CD4-positive, alpha-beta T cell treated with Interleukin-17A for 1 hour (primary cell): ENCODE measurements at places on chromosomes 5 and 9.

GRCh38 chr5:74408150-74409043, 232.1 kb downstream of the ENC1 start:
- no peak for DNase-seq

DNA sequence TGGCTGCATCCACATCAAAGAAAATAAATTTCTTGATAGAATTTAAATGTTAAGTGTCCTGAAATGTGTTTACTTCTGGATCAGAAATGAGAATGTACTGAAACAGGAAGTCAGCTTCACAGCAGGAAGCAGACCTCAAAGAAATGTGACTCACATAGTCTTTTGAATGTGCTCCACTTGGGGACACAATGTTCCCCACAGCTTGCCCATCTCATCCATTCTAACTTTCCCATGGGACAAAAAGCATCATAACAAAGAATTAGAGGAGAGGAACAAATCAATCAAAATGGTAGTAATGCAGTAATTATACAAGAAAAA, 85.7 kb downstream of the GRAMD2B start:
- peak; percentile 39 for DNase-seq

DNA sequence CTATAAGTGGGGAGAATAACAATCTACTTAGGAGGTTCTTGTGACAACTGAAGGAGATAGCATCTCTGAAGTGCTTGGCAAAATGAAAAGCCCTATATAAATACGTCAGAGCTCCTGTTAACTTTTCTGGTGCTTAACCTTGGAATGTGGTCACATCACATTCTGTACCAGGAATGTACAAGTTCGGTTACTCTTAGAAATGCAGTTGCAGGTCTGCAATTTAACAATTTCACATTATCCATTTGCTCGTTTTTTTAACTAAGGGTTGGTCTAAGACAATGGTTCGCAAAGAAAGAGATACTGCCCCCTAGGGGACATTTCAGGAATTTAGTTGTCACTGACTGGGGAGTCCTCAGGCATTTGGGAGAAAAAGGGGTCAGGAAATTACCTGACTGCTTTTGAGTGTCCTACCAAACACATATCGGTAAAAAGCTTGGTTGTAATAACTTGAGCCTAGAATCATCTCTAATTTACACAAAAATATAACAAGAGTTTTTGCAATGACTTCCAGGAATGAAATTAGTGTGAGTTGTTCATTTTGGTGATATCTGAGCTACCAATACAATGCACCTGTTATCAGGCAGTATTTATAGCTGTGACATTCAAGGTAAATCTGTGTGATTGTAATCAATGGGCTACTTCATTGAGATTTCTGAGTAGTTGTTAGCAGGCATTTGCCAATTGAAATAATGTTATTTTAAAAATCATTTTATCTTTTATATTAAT, 5.4 kb upstream of the HBEGF start:
- DNase-seq = peak; percentile 87

DNA sequence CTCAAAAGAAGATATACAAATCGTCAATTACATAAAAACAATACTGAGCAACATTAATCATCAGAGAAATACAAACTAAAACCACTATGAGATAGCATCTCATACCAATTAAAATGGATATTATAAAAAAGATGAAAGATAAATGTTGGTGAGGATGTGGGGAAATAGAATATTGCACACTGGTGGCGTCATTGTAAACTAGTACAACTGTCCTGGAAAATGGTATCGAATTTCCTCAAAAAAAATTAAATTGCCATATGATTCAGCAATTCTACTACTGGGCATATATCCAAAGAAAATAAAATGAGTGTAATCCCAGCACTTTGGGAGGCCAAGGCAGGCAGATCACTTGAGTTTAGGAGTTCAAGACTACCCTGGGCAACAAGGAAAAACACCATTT, 326.0 kb upstream of the FTMT start:
- no peak for DNase-seq

DNA sequence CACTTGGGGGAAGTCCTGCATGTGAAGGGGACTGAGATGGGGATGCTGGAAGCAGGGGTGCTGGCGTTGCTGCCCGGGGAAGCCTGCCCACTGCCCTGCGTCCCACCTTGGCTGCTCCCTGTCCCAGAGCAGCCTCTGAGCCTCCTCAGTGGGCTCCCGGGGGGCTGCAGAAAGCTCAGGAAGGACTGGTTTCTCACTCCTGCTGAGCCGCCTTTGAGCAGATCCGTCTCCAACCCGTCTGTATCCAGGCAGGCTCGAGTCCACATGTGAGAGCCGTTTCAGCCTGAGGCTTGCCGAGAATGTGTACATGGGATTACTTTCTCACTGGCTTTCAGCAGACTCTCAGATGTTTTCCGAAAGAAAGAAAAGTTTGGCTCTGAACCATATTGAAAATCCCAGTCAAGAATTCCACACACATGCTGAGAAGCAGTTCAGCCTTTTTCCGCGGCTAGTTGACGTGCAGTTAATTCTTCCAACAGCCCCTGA, 95.3 kb upstream of the COL5A1 start:
- DNase-seq = no peak

DNA sequence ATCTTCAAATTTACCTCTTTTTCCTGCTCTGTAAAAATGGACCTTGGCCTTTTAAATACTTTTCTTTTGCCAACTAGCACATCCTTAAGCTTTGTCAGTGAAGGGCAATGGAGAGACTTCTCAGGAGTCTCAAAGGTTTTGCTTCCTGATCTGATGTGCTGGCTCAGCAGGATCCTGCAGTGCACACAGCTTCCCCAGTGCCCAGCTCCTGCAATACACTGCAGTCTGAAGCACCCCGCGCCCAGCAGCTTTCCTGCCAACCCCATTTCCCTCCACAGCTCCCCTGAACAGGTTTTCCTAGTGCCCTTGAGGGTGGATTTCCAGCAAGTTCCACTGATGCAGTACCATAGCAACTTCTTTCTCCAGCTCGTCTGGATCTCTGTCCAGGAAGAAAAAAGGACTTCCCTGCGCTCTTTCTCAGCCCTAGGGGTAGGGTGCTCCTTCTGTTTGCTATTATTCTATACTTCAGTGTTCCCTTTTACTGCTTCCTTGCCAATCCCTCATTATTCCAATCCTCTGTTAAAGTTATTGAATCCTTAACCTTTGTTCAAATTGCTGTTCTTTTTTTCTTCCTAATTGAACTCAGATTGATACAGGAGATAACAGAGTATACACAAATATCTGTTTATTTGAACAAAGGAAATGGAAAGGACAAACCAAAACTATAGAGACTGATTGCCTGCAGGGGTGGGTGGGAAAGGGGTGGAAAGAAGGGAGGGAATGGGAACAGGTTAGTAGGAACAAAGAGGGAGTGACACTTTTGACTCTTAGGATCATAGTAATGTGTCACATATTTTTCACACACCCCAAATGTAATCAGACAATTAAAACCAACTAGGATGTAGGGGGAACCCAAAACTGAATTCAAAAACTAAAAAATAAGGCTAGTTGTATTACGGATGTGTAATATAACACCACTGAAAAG, 8.5 kb downstream of the SNAPC3 start:
- DNase-seq = no peak

DNA sequence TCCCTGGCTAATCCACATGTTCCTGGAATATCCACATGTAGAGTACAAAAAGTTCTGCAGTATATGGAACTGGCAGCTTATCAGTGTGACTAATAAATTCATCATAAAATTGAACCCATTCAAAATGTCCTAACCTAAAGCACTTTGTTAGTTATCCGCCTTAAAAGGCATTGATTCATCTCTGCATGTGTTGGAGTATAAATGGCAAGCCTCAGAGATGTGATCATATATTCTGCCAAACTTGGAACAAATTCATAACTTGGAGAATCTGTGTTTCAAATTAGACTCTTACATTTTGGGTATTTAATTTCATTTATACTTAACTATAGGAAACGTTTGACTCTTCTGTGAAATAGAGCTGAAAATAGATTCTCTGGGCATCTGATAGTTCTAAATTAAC, 25.2 kb upstream of the NREP start:
- DNase-seq = no peak

GRCh38 chr9:757246-757881, 84.1 kb upstream of the DMRT1 start:
- DNase-seq = peak; percentile 6

DNA sequence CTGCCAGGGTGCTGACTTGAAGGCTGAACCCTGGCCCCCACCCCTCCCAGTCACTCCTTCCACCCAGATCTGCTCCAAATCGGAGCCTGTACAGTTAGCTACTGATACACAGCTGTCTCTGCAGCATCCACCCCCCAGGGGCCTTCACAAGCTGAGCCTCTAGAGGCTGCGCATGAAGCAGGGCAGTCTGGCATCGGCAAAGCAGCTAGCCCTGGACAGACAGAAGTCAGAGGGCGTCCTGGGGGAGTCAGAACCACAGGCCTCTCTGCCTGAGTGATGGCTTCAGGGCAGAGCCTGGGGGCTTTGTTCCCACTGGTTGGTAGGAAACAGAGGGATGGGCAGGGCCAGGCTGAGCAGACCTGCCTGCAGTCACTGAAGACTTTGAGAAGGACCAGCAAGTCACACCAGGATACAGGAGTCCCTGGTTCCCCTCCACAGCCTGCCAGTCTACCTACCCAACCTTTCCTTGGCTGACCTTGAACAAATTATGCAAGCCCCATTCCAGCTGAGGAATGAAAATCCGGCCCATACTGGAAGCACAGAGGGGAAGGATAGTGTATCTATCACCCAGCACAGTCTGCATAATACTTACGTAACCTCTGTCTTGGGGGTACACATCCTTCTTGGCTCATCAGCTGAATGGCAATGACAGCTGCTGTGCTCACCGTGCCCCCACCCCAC, 8.8 kb downstream of the VDAC1 start:
- DNase-seq = no peak

DNA sequence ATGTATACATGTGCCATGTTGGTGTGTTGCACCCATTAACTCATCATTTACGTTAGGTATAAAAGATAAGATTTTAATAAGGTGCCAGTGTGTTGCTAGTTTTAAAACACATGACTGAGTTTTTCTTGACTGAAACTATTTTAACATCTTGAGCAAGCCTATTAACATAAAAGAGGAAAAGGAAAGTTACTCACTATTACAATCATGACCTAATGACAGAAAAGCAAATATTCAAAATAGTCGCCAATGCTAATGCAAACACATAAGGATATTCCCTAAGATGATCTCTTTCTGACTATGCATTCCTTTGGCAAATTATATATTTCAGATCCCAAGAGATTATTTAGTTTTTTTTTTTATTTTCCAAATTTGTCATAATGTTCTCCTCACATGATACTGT, 5.8 kb upstream of the OR13C2 start:
- no peak for DNase-seq

DNA sequence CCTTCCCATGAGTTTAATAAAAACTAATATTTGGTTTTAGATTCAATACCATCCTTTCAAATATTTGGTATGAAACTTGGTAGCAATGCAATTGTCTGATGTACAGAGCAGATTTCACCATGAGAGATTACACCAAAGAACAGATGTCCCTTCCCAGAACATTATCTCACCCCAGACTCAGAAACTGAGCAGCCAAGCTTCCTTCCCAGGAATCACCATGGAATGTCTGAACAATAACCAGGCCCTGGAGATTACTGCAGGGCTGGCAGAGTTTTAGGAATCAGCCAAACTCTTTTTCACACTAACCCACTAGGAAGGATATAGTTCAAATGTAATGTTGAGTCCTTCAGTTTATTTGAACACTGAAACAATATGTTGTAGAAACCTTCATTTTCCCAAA, 23.9 kb downstream of the CLTA start:
- DNase-seq = no peak

DNA sequence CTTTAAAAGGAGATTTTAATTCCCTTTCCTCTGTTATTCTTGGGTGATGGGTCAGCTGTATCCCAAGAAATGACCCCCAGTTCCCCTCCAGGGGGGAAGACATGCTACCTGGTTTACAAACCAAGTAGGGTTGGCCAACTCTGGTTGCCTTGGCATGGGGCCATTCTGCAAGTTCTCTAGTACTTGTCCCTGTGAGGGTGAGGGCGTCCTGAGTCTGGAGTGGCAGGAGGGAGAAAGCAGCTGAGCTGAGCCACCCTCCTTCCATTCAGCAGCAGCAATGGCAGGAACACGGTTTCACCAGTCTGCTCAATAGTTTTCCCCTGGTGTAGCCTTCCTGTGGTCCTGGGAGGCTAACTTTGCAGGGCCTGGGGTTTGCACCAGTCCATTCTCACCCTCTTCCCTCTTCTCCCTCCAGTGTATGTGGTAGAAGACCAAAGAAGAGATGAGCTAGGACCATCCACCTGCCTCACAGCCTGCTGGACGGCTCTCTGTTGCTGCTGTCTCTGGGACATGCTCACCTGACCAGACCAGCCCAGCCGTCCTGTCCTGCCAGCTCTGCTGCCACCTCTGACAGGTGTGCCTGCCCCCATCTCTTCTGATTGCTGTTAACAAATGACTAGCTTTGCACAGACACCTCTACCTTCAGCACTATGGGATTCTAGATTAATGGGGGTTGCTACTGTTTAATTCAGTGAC, 59.9 kb downstream of the PFDN1 start:
- no peak for DNase-seq

- peak; percentile 8 for DNase-seq
These were observed 788 bp downstream of the ZNF346 start for GRCh38 chr5:177023303-177023664.

DNA sequence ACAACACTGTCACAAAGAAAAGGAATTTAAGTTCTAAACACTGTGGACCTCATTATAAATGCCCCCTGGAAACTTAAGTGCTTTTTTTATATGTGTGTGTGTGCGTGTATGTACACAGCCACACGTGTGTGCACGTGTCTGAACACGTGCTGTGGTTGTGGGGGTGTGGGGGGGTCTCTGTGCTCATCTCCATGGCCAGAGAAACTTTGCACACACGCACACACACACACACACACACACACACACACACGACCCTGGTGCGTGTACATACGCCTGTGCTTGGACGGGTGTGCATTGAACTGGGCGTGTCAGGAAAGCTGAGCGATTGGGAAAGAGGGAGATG, 27.9 kb downstream of the AMBP start:
- DNase-seq = no peak

GRCh38 chr9:18947892-18948339, 85.1 kb downstream of the SAXO1 start:
- DNase-seq = peak; percentile 3

DNA sequence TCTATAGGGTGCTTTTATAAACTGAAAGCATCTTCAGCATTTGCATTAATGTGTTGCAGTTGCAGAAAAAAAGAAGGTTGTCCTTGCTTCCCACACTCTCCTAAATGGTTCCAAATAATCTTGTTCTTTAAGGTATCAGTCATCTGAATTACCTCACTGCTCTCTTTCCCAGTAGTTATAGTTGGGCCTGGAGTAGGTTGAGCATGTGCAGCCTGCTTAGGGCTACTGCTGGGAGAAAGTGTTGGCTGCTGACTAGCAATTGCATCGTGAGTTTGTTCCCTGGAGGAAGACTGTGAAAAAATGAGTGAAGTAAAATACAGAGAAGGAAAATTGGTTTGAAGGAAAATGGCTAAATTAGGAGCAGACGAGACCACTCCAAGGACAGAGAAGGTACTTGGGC, 74.5 kb downstream of the PRR16 start:
- no peak for DNase-seq
